Common myeloid progenitor, CD34-positive (primary cell): ENCODE measurements at places on chromosomes 3 and 15.

GRCh38 chr3:158672215-158673176 lies at the start of gene LXN:
TSS of gene LXN (minus strand) at chr3:158672648. CDS start at chr3:158672478, 170 bp downstream.
- DNase-seq = peak; percentile 91

GRCh38 chr15:49215768-49216739 lies 46.0 kb downstream of the GALK2 start:
- DNase-seq = peak; percentile 61

- no peak for DNase-seq
These were observed 99.0 kb downstream of the SEMA5B start for GRCh38 chr3:122928396-122929187.

GRCh38 chr15:62068810-62069167 lies 2.0 kb downstream of the C2CD4A start:
- no peak for DNase-seq

- DNase-seq = no peak
These were observed 122.0 kb downstream of the SLC25A26 start for GRCh38 chr3:66342717-66343356.

- peak; percentile 70 for DNase-seq
These were observed 34.5 kb downstream of the KLF13 start for GRCh38 chr15:31360843-31361763.

DNA sequence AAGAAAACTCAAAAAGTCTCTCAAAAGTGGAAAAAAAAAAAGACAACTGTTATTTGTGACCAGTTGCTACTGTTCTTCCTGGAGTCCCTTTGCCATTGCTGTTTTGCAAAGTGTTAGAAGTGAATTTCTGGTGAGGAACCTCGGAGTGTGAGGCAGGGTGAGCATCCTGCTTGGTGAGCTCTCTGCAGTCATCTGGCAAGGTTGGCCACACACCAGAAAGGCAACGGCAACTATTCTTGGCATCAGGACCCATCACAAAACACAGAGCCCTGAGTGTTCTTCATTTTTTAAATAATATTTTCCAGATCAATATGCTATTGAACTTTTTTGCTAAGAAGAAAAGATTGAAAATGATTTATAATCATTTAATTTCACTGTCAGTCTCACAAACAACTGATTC lies 60.7 kb downstream of the CGNL1 start:
- DNase-seq = no peak

GRCh38 chr3:16487511-16488175 lies 25.9 kb downstream of the RFTN1 start:
- DNase-seq = no peak

DNA sequence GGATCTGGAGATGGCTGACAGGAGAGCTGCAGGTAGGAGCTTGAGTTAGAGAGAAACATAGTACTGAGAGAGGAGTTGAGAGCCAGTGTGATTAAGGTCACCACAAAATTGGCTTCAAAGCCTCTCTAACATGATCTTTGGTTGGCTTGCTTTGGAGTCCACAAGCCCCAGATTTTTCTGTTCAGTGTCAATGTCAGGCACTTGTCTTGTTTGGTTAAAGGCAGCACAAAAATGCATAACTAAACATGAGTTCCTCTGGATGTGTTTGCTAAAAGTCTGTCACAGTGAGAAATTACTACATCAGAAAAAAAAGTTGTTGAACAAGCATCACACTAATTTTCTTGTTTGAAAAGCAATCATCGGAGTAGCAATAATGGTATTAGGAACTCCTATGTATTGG lies 440.5 kb downstream of the NTRK3 start:
- no peak for DNase-seq
